ENCODE measurements at places on chromosomes 7 and 10. TPM values are rescaled to one million over a fixed set of nuclear protein-coding genes. Genes with fewer than 3 reads are reported as not detected.

DNA sequence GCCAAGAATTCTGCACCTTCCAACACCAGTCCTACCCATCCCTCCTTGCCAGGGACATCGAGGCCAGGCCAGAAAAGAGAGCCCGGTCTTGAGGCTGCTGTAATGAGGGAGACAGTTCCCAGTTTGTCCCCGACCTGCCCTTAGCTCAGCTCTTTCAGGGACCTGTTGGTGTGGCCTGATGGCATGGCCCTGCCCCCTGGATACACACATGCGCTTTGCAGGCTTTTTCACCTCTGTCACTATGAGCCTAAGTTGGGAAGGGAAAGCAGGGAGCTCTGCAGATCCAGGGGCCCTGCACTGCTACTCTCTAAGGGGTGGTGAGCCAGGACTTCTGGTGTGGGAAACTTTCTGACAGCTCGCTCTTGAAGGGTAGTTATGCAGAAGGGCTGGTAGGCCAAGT is 2.1 kb downstream of the SCD start:
- no peaks in the 10 kb centered on the region for H3K27me3 ChIP-seq
- DNase-seq = no peak
- H3K36me3 ChIP-seq = no peaks in the 10 kb centered on the region
- no peak overlapping the region for H3K4me3 ChIP-seq

DNA sequence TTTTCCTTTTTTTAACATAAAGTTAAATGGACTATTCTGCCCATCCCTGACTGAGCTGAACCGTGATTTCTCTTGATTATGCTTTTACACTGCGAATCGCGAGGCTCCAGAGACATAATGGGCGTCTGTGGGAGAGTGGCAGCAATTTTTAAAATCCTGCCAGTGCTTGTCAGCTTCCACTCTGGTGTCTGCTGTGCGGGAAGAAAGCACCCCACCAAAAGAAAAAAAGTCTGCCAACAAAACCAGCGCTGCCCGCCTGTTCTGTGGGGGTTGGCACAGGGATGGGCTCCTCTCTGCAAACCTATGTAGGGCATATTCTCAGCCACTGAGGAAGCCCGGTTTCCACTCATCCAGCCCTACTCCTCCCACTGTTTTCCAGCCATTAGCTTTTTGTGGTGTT is 592.3 kb upstream of the GALNT17 start:
- no peak for DNase-seq
- no peak overlapping the region for H3K4me3 ChIP-seq

DNA sequence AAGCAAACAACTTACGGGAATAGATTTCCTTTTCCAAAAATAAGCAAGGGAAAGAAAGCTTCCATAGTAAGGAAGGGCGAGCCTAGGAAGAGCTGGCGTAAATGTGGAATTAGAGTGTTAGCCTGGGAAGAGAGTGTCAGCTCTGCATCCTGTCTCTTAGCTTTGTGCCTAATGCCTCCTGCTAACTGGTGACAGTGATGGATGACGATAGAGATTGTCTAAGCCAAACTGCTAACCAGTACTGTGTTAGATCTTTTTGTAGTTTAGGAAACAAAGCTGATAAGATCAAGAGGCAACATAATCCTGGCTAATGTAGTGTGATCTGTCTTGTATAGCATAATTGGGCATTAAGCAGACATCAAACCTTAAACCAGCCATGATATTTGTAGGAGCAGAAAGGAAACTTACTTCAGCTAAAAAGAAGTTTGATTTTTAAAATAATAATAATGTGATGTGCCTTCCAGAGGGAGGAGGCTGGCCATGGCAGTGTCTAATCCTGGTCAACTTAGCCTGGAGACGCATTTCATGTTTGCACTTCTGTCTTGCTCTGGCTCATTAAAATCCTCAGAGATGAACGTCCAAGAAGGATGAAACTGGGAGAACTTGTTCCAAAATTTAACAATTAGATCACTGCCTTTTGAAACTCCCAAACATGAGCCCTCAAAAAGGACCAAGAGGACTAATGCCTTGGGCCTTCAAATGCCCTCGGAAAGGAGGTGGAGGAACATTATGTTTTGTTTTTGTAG is 85.1 kb downstream of the FAM204A start:
- no peaks in the 10 kb centered on the region for H3K4me1 ChIP-seq
- no peak for DNase-seq
- no peaks in the 10 kb centered on the region for H3K27me3 ChIP-seq
- H3K4me3 ChIP-seq = no peak overlapping the region
- H3K27ac ChIP-seq = no peak overlapping the region
- H3K36me3 ChIP-seq = no peaks in the 10 kb centered on the region

DNA sequence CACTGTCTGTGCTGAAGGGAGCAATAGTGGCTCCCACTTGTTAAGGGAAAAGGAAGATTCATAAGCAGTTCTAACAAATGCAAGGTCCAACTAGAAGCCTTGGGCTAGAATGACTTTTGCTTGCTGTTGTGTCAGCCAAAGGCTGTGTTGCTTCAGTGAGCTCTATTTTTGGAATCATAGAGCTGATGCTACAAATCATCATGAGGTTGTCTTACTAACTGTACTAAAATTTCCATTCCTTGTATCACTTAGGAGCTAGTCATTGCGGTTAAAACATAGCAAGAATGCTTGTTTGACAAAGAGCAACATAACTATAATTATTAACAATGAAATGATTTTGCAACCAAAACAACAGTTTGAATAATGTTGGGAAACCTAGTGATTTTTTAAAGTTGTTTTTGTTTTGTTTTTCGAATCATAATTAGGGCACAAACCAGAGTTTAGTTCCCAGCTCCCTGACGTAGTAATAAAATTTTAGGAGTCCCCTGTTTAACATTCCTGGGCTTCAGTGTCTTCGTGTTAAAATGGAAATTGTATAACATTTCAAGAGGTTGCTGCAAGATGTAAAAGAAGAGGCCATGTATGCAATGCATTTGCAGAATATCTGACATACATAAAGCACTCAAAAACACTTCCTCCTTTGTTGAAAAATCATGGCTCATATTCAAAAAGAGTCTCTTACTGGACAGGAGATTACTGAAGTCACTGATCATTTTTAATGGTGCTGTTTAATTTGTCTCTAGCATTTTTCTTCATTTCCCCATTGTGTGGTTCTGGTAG is 183.4 kb downstream of the MACC1 start:
- H3K27me3 ChIP-seq = no peaks in the 10 kb centered on the region
- no peak overlapping the region for H3K4me3 ChIP-seq
- peak overlapping the region; percentile 28 for H3K27ac ChIP-seq
- DNase-seq = no peak

- no peak for DNase-seq
- H3K36me3 ChIP-seq = no peaks in the 10 kb centered on the region
- no peak overlapping the region for H3K4me3 ChIP-seq
Measured at GRCh38 chr7:44738051-44738723, 10.5 kb upstream of the ZMIZ2 start.

- no peak for DNase-seq
- H3K4me3 ChIP-seq = peak overlapping the region; percentile 61
- peak overlapping the region; percentile 81 for H3K27ac ChIP-seq
- H3K27me3 ChIP-seq = no peaks in the 10 kb centered on the region
- H3K36me3 ChIP-seq = no peaks in the 10 kb centered on the region
- H3K4me1 ChIP-seq = peaks cover 18% of the 10 kb centered on the region
Measured at GRCh38 chr10:60732807-60733516, 45.3 kb upstream of the CDK1 start.

DNA sequence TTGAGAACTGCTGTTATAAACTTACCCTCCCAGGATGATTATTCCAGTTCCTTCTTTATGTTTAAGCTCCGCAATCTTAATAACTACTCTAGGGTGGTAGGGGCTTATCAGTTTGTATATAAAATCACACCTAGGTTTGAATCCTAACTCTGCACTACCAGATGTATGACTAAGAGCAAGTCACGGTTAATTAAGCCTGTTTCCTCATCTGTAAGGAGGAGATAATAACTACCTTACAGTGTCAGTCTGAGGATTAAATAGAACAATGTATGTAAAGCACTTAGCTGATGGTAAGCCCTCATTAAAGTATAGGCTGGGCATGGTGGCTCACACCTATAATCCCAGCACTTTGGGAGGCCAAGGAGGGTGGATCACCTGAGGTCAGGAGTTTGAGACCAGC is 9.2 kb downstream of the DNA2 start:
- H3K36me3 ChIP-seq = no peaks in the 10 kb centered on the region
- H3K4me3 ChIP-seq = no peak overlapping the region
- DNase-seq = no peak
- H3K4me1 ChIP-seq = no peaks in the 10 kb centered on the region
- H3K27me3 ChIP-seq = no peaks in the 10 kb centered on the region
- no peak overlapping the region for H3K27ac ChIP-seq

GRCh38 chr7:78529392-78529791 is 730.8 kb downstream of the PHTF2 start:
- H3K36me3 ChIP-seq = no peaks in the 10 kb centered on the region
- H3K27me3 ChIP-seq = no peaks in the 10 kb centered on the region
- no peak for DNase-seq
- H3K4me1 ChIP-seq = no peaks in the 10 kb centered on the region

- no peaks in the 10 kb centered on the region for H3K36me3 ChIP-seq
- peak; percentile 70 for DNase-seq
- no peaks in the 10 kb centered on the region for H3K4me1 ChIP-seq
- H3K4me3 ChIP-seq = no peak overlapping the region
- H3K27me3 ChIP-seq = no peaks in the 10 kb centered on the region
- peak overlapping the region; percentile 2 for H3K27ac ChIP-seq
Measured at GRCh38 chr7:150722431-150722931, 6.1 kb downstream of the GIMAP1 start.

GRCh38 chr7:92988051-92988450 is 129.7 kb downstream of the SAMD9 start:
- no peaks in the 10 kb centered on the region for H3K4me1 ChIP-seq
- no peak overlapping the region for H3K4me3 ChIP-seq
- H3K36me3 ChIP-seq = no peaks in the 10 kb centered on the region
- H3K27me3 ChIP-seq = no peaks in the 10 kb centered on the region
- DNase-seq = no peak
- H3K27ac ChIP-seq = no peak overlapping the region

DNA sequence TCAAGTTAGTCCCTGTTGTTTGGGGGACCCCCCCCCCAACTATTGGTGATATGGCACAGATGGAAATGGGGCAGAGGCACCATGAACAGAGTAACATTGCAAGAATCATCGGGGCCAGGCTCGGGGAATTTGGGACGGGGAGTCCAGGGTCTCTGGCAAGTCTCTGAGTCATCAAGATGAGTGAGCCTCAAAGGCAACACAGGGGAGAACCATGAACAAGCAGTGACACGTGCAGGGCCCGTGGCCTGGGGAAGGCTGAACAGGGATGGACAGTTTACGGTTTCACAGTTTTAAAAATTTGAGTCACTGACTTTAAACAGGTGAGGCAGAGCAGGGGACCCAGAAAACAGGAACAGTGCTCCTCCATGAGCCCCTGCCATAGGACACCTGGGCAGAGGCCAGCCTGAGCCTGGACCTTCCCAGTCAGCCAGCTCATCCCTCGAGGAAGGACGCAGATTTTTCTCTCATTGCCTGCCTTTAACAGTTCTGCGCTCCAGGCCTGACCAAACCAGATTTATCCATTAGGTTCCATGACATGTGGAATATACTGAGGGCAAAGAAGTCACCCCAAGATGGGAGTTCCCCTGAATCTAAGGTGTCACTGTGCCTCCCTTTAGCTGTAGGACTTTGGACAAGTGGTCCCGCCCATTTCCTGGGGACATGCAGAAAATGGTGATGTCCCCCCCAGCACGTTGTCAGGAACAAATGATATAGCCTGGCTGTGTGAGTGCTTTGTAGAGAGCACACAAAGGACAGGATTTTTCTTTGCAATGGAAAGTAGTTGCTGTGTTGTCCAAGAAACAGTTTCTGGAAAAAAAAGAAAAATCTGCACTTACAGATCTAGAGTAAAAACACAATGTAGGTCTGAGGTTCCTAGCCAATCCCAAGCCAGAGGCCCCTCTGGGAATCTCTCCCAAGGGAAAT is 23.8 kb downstream of the CHST15 start:
- no peak overlapping the region for H3K4me3 ChIP-seq
- no peaks in the 10 kb centered on the region for H3K36me3 ChIP-seq
- no peak for DNase-seq
- H3K4me1 ChIP-seq = peaks cover 11% of the 10 kb centered on the region
- H3K27me3 ChIP-seq = no peaks in the 10 kb centered on the region

GRCh38 chr10:79502561-79503309 is 9.6 kb upstream of the EIF5AL1 start:
- no peak overlapping the region for H3K4me3 ChIP-seq
- no peaks in the 10 kb centered on the region for H3K27me3 ChIP-seq
- no peaks in the 10 kb centered on the region for H3K4me1 ChIP-seq
- H3K27ac ChIP-seq = no peak overlapping the region

GRCh38 chr7:20594023-20594422 is 21.4 kb upstream of the ABCB5 start:
- peaks cover 11% of the 10 kb centered on the region for H3K4me1 ChIP-seq
- H3K27ac ChIP-seq = peak overlapping the region; percentile 12
- H3K36me3 ChIP-seq = no peaks in the 10 kb centered on the region
- no peaks in the 10 kb centered on the region for H3K27me3 ChIP-seq
- no peak overlapping the region for H3K4me3 ChIP-seq

DNA sequence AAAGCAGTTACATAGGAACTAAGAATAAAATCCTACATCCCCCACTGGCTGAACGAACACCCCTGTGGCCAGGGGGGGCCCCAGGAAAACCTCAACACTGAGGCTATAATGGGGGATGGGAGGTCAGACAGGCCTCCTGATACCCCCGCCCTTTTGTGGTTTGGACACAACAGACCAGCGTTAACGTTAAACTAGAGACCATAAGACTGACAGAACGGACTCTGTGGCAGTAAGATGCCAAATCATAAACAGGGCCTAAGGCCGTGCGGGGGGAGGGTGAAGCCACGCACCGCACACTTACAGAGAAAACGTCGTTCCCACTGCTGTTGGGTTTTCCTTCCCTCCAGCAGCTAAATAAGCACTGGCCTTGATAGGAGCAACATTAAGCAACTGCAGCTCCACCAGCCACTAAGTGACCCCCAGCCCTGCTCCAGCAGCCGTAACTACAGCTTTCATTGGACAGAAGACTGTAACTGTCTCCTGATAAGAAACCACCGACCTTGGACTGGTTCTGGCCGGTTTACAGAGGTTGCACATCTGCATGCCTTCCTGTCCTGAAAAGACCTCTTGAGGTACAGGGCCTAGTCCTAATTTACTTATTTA is 3.4 kb upstream of the PPP2R2D start:
- no peaks in the 10 kb centered on the region for H3K27me3 ChIP-seq
- H3K27ac ChIP-seq = no peak overlapping the region
- no peak for DNase-seq
- H3K4me3 ChIP-seq = no peak overlapping the region
- H3K36me3 ChIP-seq = no peaks in the 10 kb centered on the region
- H3K4me1 ChIP-seq = peaks cover 15% of the 10 kb centered on the region

DNA sequence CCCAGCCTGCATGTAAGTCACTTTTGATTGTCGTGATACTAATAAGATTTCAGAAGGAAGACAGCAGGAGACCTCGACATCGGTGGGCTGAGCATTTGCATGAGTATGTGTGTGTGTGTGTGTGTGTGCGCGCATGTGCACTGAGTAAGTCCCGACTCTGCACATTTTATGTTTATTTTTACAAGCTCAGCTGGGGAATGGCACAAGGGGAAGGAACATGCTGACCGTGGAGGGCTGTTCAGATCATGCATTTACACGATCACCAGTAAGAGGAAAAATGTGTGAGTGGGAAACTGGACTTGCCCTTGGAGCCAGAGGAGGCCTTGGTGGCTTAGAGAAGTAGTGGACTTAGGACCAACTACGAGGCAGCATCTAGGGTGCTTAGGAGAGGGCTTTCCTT is 41.3 kb downstream of the IL2RA start:
- H3K36me3 ChIP-seq = no peaks in the 10 kb centered on the region
- H3K4me3 ChIP-seq = no peak overlapping the region
- H3K4me1 ChIP-seq = peaks cover 12% of the 10 kb centered on the region
- no peaks in the 10 kb centered on the region for H3K27me3 ChIP-seq
- DNase-seq = no peak
- H3K27ac ChIP-seq = peak overlapping the region; percentile 13

FAM241B gene
- 0.98 TPM for total RNA-seq

VENTX gene
- total RNA-seq = 0.98 TPM

ARMC3 gene
- total RNA-seq = not detected

PPP1R9A gene
- 1.5 TPM for total RNA-seq

GJD4 gene
- total RNA-seq = not detected
